GM04504 (cell line): ENCODE measurements at places on chromosomes 2 and 18.
A peak's percentile ranks its signal among the peaks of the same experiment; 100 is the strongest.

- DNase-seq, result no peak
These were observed 121.5 kb upstream of the PXDN start for GRCh38 chr2:1865716-1866234.

GRCh38 chr2:17853799-17854198, 24.7 kb upstream of the KCNS3 start:
- DNase-seq, result no peak

DNA sequence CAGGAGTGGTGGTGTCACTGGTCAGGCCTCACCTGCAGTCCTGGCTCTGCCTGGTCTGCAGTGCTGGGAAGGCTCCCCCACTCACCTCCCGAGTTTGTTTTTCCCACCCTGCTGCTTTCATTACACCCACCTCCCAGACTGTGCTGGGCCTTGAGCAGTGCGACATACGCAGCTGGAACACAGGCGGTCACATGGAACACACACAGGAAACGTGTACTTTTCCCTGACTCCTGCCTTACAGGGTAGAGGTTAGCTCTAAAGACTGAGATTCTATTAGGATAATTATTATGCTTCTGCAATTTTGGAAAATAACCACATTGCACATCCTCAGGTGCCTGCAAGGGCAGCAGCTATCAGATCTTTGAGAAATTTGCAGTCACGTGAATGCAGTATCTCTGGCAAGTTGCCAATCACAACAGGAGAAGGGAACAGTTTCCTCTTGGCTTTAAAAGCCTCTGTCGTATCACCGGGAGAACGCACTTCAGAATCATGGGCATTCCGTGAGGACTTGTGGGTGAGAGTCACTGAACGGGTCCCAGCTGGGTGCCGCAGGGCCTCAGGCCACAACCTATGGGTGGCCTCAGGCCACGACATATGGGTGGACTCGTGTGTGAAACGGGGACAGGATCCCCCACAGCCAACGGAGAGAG, 136.5 kb downstream of the ZNF236 start:
- no peak for DNase-seq

DNA sequence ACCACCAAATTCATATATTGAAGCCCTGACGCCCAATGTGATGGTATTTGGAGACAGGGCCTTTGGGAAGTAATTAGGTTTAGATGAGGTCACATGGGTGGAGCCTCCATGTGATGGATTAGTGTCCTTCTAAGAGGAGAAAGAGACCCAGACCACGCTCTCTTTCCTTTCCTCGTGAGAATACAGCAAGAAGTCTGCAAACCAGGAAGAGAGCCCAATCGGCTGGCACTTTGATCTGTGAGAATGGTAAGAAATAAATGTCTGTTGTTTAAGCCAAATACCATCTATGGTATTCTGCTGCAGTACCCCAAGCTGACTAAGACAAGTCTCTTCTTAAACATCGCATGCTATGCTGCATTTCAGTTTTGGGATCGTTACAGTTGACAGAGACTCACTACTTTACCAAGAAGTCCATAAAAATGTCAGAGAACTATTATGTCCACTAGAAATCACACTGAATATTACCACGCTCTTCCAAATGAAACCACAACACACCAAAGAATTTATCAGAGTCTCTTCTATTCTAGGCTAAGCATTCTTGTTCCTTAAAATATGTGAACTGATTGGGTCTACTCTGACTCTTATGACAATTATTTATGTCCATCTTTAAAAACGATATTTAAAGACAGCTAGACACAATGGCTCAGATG, 48.5 kb downstream of the LPIN2 start:
- DNase-seq, result no peak

DNA sequence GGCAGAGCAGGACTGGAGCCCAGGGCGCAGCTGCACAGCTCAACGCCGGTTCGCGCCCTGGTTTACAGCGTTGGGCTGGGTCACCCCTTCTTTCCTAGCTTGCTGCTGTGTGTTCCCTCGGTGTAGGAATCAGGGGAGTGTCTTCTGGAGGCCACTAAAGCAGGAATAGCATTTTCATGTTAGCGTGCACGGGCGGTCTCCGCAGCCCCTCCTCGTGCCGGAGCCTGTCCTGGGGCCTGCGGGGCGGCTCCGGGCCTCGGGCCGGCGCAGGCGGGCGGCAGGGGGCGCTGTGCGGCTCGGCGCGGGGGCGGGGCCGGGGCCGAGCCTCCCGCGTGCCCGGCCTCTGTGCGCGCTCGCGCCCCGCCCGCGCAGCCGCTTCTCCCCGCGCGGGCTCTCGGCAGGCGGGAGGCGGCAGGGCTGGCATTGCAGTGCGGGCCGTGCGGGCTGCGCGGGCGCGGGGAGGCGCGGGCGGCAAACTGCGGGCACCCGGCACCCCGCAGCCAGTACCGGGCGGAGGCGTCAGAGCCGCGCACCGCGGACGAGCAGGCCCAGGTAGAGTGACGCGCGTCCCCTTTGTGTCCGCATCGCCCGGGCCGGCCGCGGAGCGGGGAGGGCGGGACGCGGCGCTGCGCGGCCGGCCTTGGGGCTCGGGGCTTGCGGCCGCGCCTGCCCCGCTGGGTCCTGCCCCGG, at the start of gene RNF144A:
Gene RNF144A, plus strand, starts transcription at position 342 of the 690 bp plus-strand sequence. CDS start 79,515 bp downstream, outside the sequence.
- peak; percentile 4 for DNase-seq

DNA sequence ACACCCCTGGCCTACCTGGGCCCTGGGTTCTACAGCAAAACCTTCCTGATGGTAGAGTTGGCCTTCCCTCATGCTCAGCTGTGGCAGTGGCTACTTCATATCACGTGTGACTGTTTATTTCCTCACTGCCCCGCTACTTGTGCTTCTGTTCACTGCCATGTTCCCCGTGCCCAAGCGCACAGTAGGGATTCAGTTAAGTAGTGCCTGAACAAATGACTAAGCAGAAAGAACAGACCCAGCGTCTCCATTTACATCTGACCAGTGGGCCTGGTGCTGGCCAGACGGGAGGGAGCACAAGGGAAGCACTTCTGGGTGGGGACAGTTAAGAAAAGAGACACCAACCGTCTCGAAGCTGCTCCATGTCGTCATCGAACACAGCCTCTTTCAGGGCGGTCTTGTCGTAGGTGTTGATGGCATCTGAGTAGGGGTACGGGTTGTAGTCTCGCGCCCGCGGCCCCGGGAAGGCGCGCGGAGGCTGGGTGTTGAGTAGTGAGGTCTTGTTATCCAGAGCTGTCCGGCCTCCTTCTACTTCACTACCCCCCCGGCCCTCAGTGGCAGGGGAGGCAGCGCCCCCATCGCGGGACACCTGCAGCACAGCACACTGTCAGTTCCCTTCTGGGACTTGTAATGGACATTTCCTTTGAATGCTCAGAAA, 82.4 kb upstream of the TFCP2L1 start:
- no peak for DNase-seq

DNA sequence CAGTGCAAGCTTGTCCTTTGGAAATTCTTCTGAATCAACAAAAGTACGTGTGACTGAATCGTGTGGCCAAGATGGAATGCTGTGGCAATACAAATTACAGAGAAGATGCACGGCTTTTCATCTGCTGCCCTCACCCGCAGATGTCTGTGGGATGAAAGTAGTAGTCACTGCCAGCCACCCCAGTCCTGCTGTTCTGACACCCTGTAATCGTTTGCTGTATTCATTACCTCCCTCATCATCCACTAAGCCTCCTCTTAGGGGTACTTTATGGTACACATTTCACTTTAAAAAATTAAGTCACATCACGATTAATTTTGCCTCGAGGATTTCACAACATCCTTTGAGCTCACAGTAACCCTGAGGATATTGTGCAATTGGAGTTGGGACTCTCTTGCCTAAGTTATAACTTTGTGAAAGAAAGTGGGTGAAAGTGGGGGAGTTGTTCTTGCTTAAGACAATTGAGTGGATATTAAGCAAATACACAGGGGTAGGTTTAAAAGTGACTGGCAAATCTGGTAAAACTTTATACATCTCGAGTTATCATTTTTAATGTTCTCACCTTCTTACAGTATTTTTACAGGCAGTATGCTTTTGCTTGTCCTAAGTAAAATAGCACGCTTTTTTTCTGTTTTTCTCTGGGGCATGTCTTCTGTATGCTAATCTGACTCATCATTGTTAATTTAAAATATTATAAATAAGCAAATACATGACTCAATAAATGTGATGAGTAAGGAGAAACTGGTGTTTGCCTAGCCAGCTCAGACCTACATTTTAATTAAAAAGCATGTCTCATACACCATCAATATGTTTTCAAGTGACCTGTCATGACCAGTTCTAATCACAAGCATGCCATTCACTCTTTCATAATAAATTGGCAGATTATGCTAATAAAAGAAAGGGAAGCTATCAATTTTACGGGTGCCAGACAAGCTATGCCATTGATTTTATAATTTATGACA, 680.9 kb downstream of the IRS1 start:
- peak; percentile 85 for DNase-seq

DNA sequence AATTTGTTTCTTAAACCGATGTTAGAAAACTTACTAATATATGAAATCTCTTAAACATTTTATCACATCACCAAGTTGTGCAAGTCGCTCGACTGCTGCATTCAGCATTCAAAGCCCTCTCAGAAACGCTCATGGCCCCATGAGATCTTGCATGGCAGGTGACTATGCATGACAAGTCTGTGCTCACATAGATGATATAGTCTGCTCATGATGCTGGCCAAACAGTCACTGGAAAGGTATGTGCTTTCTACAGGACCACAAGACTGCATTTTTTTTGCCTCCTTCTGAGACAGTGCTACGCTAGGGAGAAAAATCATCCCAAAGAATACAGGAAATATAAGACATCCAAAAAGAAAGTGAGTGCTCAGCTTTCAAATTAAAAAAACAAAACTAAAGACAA, 98.3 kb upstream of the ZBTB14 start:
- no peak for DNase-seq

- DNase-seq, result no peak
These were observed 43.9 kb upstream of the OTOF start for GRCh38 chr2:26521913-26522180.

DNA sequence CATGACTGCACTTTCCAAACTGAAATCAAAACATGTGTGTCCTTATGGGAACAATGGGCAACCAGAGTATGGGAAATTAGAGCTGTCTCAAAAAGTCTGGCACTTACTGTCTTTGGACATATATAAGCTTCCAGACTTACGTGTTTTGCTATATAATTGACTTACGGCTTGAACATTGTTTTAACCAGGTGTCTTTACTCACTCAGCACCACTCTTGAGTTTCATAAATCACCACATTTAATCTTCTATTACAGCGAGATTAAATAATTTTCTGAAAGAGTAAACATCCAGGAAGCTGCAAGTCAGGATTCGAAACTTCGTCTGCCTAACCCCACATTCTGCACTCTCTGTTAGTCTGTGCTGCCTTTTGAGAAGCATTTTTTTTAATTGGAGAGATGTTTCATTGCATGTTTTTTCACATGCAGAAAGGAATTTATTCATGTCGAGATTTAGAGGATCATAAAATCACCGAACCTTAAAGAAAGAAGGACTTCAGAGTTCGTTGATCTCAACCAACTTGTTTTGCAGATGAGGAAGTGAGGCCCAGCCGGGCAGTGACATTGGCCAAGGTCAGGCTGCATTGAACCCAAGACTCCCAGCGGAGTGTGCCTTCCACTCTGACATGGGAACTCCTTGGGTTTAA, 137.3 kb downstream of the SETBP1 start:
- DNase-seq, result no peak

GRCh38 chr18:79529991-79530390, 134.3 kb downstream of the NFATC1 start:
- no peak for DNase-seq

DNA sequence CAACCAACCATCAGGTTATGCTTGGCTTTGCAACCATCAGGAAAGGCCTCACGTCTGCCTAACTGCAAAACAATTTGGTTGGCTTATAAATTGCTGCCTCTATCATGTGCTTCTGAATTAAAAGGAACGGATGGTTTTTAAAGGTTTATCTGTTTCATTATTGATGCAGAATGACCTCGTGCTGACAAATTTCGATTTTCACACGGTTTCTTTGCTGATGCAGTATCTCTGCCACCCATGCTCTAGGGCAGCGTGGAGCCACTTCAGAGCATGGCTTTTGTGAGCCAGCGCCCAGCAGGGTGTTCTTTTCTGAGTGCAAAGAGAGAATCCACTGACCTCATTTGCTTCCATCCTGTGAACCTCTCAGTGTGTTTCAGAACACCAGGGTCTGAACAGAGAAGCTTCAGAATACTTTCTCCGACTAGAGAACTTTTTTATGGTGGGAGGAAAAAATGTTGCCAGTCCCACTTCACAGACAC, 143.1 kb upstream of the L3MBTL4 start:
- DNase-seq, result no peak

GRCh38 chr18:55338978-55339650, 248.9 kb downstream of the TCF4 start:
- DNase-seq, result no peak

GRCh38 chr18:69755041-69755440, 192.6 kb downstream of the CD226 start:
- no peak for DNase-seq

DNA sequence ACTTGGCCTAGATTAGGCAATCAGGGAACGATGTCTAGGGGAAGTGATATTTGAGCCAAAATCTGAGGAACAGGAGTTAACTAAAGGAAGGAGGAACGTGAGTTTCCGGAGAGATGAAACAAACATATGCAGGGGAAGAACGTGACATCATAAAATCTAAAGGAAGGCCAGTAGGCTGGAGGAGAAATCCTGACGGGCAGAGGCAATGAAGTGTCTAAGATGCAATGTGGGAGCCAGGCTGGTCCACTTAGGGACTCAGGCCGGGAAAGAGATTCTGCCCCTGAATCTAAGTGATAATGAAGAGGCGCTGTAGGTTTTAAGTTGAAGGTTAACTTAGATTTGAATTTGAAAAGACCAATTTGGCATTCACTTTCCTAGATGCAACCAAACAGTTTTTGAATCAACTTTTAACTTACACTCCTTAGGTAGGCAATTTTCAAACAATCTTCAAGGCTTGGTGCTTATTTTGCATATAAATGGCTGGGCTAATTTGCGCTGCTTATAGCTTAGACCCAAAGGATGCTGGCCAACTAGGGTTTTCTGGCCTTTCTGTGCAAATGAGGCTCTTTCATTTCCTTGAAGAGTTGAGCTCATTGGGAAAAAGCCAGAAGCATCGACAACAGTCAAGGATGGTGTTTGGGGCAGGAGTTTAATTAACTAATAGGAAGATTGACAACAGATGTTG, 221.7 kb downstream of the SOX11 start:
- DNase-seq, result no peak
